AG20443 (cell line): ENCODE measurements at places on chromosomes 16 and 17.
A peak's percentile ranks its signal among the peaks of the same experiment; 100 is the strongest.

- no peak for DNase-seq
Measured at GRCh38 chr17:78349891-78350642, 9.8 kb downstream of the SOCS3 start.

DNA sequence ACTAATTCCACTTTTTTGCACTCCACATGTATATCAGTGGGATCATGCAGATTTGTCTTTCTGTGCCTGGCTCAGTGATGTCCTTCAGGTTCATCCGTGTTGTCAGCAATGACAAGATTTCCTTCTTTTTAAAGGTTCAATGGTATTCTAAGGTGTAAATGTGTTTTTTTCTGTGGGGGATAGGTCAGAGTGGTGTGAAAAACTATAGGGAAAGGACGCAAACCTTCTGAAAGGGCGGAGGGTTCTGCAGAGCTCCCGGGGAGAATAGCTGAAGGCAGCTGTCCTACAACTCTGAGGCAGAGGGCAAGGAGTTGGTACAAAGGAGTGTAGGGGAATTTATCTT lies 21.9 kb upstream of the CSNK1D start:
- DNase-seq: no peak

DNA sequence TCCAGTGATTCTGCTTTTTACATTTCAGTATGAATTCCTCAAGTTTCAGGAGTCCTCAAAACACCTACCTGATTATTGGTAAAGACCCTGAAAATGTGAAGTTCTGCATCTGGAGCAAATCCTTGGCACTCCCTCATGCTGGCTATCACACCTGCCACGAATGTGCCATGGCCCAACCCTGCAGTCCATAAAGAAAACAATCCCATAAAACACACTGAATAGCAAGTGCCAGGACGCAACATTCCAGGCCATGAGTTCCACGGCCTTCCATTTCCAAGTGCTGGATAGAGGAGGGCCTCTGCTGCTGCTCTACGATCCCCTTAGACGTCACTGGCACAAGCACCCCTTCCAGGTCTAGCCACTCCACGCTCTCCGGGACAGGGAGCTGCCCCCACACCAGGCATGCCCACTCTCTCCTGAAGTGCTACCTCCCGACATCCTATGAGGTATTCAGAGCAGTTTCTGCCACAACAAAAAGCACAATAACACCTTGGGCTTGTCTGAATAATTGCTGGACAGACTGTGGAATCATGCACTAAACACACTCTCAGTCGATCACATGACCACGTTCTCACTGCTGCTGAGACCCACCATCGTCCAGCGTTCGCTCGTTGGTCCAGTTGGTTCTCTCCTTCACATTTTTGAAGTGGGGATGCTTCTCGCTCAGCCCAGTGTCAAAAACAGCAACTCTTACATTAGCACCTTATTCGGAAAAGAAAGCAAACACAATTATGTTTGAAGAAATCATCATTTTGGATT lies 23.4 kb downstream of the MBTPS1 start:
- no peak for DNase-seq

- no peak for DNase-seq
Measured at GRCh38 chr16:48203974-48204824, 39.9 kb upstream of the LONP2 start.

- no peak for DNase-seq
Measured at GRCh38 chr16:529012-529575, 1.6 kb downstream of the CAPN15 start.

DNA sequence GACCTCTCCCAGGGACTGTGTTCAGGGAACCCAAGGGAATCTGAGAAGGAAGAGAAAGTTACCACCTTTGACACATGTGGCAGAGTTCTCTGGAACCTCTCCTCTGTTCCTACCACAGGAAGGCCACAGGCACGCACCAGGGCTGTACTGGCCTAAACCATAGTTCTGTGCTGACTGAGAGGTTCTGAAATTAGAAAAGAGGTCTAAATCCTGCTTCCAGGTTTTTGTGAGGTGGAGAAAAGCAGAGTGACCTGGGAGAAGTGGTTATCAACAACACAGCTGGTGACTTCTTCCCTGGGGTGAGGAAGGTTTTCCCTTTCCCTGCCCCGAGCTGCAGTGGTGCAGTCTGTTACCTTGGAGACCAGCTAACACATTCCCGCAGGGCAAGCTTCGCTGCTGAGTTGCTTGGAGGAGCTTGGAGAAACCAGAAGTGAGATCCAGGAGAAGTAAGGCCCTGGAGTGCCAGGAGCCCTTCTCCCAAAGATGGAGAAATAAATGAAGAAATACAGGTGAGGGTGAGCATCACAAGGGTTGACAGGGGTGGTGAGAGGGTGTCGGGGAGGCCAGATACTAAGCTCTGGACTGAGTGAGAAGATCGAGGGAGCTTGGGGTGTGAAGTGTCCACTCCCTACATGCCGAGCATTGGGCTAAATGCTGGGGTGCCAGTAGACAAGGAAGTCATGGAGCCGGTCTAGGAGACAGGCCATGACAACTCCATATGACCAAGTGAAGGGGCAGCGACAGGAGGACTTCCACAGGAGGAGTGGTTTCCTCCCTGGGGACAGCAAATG lies at the start of gene VWA3A:
VWA3A (plus strand) TSS at position 399 of the 791 bp plus-strand sequence; CDS start at position 496, 97 bp downstream.
- DNase-seq: peak; percentile 90

- no peak for DNase-seq
Measured at GRCh38 chr17:37759014-37759637, 14.3 kb upstream of the HNF1B start.

GRCh38 chr16:26729951-26730541 lies 336.7 kb upstream of the C16orf82 start:
- no peak for DNase-seq

DNA sequence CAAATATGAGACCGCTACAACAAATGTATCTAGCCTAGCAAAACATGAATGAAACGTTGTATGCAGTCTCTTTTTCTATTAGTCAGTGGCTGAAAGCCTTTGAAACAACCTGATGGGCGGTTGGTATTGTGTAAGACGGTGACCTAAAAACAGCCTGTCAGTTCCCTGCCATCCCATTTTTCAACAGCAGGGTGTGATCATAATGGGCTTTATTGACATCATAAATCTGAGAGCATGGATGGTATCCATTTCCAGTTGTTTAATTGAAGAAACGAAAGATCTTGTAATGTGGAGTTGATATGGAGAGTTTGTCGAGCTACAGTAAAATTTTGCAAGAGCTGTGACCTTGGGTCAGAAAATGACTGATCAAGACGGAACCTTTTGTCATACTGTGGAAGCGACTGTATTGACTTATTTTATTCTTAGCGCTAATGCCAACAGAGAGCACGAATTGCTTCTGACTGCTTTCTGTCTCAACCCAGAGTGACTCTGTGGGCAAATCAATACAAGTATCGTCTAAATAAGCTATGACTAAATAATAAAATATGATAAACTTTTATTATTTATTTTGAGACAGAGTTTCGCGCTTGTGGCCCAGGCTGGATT lies 12.3 kb upstream of the MEIOB start:
- DNase-seq: no peak

DNA sequence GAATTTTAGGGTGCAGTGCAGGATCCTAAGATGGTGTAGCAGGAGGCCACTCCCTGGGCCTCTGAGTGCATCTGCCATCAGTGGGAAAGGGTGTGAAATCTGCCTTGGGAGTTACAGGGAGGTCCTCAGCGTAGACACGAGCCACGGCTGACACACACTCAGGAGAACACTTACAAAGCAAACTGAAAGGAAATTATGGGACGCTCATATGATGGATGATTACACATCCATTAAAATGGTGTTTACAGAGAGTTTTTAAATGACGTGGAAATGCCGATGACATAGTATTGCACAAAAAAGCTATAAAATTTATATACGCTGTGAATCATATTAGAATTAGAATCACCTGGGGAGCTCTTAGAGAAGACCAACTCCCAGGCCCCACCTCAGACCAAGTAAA lies 175.2 kb downstream of the CCDC182 start:
- DNase-seq: no peak

DNA sequence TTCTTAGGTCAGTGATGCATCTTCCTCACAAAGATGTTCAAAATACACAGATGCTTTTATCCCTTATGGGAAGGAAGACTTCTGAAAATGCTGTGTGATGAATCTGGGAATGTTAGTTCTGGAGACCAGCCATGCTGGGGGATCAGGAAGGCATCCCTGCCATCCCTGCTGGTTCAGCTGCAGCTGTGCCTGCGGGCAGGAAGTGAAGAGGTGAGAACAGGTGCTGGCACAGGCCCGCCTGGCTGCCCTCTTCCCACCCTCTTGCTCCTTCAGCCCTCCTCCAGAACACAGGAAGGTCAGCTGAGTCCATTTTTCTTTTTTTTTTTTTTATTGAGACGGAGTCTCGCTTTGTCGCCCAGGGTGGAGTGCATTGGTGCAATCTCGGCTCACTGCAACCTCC lies 15.2 kb downstream of the RAB11FIP3 start:
- DNase-seq: no peak

DNA sequence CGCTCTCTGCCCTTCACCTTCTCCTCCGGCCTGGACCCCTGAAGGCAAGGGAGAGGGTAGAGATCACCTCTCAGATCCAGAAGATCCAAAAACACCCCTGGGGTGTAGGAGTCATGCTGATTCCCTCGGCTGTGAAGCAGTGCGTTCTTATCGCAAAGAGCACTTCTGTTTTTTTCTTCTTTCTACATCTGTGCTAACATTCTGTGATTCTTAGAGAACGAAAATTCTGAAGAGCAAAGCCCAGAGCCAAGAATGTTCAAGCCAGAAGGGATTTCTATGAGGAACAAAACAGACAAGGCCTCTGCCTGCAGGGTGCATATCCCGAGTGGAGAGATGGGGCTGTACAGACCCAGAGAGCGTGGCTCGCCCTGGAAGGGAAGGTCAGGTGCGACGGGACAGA lies 17.2 kb downstream of the NPTX1 start:
- DNase-seq: no peak

DNA sequence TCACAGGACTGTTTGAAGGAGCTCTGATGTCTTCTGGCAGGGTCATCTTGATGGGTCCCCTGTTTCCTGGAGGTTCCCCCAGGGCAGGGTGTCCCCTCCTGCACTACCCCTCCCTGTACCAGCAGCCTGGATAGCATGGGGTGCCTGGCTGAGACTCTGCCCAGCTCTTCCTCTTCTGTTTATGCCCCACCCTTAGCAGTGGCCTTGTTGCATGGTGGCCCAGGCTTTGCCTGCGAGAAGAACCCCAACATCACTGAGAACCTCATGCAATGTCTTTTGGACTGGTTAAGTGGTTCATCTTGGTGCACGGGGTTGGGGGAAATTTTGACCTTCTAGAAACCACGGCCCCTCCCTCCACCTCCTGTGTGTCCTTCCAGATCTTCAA lies 121.8 kb downstream of the IRX3 start:
- no peak for DNase-seq

GRCh38 chr17:30333503-30334360 lies at the start of gene TMIGD1:
Gene TMIGD1 (minus strand): TSS chr17:30334057. CDS start chr17:30332133, 1,924 bp downstream.
- DNase-seq: no peak

DNA sequence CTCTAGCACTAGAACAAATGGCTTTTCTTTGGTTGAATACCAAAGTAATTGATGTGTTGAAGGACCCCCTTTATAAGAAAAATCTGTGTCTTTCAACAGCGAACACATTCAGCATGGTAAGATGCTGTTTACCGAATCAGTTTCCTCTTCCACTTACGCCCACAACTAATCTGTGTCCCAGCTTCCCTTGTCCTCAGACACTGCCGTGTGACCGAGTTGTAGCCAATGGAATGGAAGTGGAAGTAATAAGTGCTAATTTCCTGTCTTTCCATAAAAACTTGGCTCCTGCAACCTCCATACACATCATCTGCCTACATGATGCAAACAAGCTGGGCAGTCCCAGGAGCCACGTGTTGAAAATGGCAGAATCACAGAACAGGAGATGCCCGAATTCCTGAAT lies 10.4 kb downstream of the CDIPT start:
- peak; percentile 58 for DNase-seq

DNA sequence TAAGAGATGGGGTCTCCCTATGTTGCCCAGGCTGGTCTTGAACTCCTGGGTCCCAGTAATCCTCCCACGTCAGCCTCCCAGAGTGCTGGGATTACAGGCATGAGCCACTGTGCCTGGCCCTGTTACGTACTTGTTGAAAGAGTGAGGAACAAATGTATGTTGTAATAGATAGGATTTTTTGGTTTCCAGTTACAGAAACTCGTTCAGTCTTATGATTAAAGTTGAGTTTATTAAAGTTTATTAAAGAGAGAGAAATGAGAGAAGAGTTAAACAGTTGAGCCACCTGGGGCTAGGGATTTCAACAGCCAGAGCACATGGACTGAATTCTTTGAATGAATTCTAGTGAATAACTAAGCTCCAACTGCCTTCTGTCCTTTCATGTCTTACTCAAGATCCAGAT lies 3.7 kb downstream of the TADA2A start:
- DNase-seq: no peak

DNA sequence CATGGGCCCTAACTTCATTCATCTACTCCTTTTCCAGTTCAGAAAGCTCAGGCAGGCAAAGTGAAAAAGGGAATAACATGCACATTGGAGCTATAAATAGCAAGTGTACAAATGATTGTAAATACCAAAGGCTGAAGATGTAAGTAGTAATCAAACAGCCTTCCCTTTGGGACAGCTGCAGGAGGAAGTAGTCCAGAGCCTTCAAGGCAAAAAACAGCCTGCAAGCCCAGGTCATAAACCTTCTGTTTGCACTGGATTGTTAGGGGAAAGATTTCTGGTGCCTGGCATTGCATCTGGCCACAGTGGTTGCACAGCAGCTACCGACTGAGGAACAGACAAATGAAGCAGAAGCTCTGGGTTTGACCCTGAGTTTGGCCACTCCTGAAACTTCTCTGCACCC lies 98.6 kb upstream of the PMFBP1 start:
- DNase-seq: no peak

DNA sequence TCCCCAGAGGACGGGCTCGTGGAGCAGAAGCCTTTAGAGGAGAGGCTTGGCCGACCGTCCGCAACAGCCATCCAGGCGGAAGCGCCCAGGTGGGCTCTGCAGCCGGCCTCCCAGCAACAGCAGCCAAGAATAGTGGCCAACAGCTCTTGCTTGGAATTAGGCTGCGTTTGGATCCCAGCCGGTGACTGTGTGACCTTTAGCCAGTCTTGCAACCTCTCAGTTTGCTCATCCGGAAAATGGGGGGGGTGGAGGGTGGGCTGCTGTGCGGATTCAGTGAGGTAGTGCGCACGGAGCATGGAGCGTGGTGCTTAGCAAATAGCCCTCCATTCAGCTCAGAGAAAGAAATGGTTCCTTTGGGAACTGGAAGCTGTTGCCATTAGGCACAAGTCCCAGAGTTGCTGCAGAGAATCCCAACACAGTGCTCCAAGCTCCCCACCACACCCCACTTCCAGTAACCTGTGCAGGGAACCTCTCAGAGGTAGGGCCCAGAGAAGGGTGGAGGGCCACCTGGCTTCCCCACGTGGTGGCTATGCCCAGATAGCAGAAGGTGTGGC lies 46.7 kb downstream of the RTN4RL1 start:
- no peak for DNase-seq

DNA sequence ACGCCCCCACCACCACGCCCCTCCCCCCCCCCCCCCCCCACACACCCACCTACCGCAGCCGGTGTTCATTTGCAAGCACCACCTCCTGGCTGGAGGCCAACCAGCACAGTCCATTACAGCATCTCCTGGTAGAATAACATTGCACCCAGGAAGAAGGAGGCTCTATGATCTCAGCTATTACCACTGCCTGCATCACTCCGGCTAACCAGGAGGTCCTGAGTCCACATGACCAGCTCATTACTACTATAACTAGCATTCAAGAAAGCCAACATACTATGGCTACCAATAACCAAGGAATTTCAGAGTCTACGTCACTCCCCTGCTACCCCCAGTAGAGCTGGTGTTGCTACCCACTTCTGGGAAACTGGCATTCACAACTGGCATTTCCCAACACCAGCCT lies 81.1 kb upstream of the ALOX12 start:
- no peak for DNase-seq

GRCh38 chr16:8694795-8695728 lies 20.6 kb downstream of the ABAT start:
- no peak for DNase-seq
